ENCODE measurements at places on chromosomes 3 and 15. TPM values are rescaled to one million over a fixed set of nuclear protein-coding genes. Genes with fewer than 3 reads are reported as not detected.

The SLCO3A1 gene
- total RNA-seq: 3.6 TPM

The KY gene
- 0.04 TPM for total RNA-seq

The COLQ gene
- total RNA-seq: 0.13 TPM

The BOC gene
- 3.4 TPM for total RNA-seq

The RTP3 gene
- total RNA-seq: not detected

The KCNAB1 gene
- not detected for total RNA-seq

The MKRN3 gene
- 3.1 TPM for total RNA-seq

The SEMA3B gene
- total RNA-seq: 17.9 TPM

The LINS1 gene
- 8.5 TPM for total RNA-seq

The ITIH3 gene
- total RNA-seq: not detected

The CYP11A1 gene
- total RNA-seq: 2.0 TPM
